Activated T-cell treated with anti-CD3 and anti-CD28 coated beads for 1 hour (primary cell): ENCODE measurements at places on chromosomes 3 and 15.

GRCh38 chr15:28873585-28874190, 12.1 kb upstream of the APBA2 start:
- DNase-seq, result no peak

DNA sequence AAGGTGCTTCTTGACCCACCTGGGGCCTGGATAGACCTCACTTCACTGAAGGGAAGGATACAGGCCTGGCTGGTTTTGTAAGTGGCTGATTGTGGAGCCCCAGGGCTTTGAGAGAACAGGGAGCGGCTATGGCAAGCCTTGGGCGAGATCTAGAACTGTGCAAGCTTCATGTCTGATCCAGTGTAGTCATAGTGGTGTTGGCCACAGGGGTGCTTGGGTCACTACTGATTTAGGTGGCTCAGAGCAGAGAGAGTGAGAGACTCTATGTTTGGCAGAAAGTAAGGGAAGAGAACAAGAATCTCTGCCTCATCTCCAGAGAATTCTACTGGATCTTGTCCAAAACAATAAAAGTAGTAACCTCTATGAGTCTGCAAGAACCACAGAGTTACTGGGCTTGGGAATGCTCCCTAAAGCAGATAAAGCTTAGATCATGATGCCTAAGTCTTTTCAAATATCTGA, 394.2 kb upstream of the EPHA3 start:
- no peak for DNase-seq

DNA sequence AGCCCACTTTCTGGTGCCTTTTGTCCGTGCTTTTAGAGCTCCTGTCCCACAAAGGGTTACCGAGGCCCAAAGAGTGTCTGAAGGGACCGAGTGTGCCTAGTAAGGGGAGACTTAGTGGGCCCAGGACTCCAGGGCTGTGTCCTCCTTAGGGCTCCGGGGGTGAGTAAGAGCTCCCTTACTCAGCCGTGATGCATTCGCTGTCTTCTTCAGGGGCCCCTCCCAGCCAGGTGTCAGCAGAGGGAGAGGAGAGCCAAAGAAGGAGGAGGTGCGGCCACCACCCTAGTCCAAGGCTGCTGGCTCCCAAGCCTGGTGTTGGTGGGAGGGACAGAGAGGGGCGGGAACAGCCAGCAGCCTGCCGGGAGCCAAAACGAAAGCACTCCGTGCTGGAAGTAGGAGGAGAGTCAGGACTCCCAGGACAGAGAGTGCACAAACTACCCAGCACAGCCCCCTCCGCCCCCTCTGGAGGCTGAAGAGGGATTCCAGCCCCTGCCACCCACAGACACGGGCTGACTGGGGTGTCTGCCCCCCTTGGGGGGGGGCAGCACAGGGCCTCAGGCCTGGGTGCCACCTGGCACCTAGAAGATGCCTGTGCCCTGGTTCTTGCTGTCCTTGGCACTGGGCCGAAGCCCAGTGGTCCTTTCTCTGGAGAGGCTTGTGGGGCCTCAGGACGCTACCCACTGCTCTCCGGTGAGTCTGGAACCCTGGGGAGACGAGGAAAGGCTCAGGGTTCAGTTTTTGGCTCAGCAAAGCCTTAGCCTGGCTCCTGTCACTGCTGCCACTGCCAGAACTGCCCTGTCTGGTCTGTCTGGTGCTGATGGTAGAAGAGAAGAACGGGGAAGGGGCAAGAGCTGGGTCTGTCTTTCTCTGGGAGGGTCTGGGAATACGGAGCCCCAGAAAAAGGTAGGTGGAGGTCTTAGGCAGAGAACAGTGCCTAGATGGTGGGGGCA, at the start of gene IL17RC:
TSS of gene IL17RC (plus strand) at position 365 of the 947 bp plus-strand sequence. CDS start at position 583, 218 bp downstream.
- DNase-seq, result no peak

DNA sequence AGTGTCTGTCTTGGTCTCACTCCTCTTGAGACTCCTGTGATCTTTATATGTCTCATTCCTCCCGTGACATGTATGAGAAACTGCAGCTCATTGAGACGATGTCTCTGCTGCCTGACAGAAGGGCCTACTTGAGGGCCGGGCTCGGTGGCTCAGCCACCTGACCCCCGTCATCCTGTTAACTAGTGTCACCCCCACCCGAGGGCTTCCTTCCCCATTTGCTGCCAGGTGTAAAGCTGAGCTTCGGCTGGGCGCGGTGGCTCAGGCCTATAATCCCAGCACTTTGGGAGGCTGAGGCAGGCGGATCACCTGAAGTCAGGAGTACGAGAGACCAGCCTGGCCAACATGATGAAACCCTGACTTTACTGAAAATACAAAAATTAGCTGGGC, 12.7 kb downstream of the SEMA4B start:
- DNase-seq, result no peak

- DNase-seq, result no peak
These were observed 201.7 kb upstream of the MLF1 start for GRCh38 chr3:158369279-158369678.

DNA sequence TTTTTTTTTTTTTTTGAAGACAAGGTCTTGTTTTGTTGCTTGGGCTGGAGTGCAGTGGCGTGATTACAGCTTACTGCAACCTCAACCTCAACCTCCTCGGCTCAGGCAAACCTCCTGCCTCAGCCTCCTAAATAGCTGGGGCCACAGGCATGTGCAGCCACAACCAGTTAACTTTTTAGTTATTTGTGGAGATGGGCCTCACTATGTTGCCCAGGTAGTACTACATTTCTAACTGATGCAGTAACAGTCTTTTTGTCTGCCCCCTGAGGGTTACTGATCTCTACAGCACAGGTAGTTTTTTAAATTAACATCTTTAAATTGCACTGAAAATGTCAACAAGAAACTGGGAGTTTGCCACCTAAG, 3.4 kb upstream of the LMLN start:
- DNase-seq, result no peak

- no peak for DNase-seq
These were observed 975.3 kb upstream of the GBE1 start for GRCh38 chr3:82736696-82737277.

- DNase-seq, result no peak
These were observed 10.2 kb downstream of the SLC27A2 start for GRCh38 chr15:50192164-50192563.

DNA sequence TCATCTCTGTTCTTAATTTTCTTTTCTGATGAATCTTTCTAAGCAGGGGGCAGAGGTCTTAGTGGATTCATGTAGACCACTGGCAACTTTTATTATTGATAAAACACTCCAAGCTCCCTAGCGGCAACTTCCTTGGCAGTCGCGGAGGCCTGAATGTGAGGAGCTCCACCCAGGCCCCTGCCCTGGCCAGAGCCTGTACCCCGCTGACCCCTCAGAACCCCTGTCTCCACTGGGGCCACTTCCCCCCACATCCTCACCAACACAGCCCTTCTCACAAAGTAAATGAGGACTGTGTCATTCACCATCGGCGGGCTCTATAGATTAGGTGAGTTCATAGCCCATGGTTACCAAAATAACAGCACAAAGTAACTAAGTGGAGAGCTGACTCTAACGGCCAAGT, 111.6 kb downstream of the TPRA1 start:
- no peak for DNase-seq

- no peak for DNase-seq
These were observed 6.7 kb upstream of the RNF13 start for GRCh38 chr3:149806171-149806778.

DNA sequence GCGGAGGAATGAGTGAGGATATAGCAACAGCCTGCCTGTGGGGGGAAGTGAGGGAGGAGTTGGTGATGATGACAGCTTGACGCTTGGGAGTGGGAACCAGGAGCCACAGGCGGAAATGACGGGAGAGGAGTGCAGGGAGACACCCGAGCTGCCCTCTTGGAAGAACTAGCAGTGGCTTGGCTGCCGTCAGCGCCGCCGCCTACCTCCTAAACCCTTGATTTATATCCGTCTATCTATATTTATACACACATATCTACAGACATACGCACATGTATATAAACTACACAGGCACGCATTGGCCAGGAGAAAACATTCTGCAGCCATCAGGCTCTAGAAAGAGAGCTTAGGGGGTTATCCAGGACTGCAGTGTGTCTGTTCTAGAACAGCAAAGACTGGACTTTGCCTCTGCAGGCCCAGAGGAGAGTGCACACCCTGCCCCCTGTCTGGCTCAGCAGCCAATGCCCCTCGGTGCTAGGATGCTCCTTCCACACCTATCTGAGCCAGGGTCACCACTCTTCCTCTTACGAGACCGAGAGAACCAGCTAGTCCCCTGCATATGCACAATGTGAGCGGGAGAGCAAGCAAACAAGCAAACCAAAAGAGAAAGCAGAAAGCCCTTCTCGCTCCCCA, 45.3 kb upstream of the MAGEF1 start:
- no peak for DNase-seq

- no peak for DNase-seq
These were observed 42.0 kb downstream of the FRMD4B start for GRCh38 chr3:69343875-69344274.

DNA sequence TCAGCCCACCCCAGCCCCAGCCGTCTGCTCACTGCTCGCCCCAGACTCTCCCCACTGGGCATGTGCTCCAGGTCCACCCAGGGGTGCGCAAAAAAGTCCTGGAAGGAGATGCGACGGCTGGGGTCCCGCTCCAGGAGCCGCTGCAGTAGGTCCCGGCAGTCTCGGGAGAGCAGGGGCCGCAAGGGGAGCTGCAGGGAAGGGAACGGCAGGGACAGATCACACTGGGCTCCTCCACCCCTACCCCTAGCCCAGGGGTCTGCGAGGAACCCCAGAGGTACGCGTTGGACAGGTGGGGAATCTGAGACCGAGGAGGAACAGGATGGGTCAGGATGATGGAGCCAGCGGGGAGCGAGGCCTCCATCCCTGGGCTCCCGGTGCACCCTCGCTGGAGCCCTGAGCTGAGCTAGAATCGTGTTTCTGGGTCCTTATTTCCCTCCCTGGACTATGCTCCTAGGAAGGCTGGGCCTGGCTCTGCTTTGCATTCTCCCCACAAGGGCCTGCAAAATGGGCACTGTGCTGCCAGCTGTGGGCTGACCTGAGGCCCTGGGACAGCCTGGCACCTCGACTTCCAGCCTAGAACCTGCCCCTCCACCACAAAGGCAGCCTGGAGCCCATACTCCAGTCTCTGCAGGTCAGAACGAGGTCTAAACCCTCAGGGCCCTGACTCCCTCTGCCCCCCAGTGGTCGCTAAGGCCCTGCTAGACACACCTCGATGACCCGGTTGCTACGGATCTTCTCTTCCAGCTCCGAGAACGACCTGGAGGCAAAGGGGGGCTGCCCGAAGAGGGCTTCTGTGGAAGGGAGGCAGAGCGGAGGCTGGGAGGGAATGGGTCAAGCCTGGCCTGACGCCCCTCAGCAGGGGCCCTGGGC, 3.2 kb downstream of the ULK3 start:
- DNase-seq, result no peak

DNA sequence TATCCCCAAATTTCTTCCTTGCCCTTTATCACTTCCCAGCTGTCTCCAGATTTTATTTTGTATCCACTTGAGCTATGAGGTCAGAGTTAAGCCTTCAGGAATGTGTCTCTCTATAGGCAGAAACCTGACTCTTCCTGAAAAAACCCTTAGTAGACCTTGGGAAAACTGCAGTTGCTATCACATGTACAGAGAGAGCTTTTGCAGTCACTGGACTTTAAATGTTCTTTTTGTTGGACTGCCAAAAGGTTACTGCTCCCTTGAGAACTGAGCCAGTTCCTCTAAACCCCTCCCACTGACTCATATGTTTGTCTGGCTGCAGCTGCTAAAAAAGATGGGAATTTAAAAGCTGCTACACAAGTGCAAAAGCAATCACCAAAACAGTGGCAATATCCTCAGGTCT, 169.1 kb upstream of the CCDC54 start:
- DNase-seq, result no peak

GRCh38 chr3:10389995-10390394, 69.1 kb upstream of the SEC13 start:
- no peak for DNase-seq

- DNase-seq, result no peak
These were observed 207.0 kb downstream of the SUCLG2 start for GRCh38 chr3:67447393-67447792.

DNA sequence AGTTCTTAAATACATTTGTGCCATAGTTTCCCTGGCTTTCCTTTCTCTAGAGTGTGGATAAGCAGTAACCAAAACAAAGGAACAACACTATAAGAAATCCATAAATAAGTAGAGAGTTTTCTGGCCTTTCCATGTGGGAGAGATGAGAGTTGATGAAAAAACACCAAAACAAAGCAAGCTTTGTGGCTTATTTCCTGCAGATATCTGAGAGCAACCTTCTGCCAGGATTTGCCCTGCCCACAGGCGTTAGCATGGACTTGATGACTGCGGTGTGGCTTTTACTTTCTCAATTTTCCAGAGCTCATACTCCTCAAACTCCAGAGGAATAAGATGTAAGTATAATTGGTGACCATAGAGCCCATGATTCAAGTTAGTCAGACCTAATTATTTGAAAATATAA, 194.9 kb downstream of the RAP2B start:
- no peak for DNase-seq

- no peak for DNase-seq
These were observed 7.2 kb downstream of the OSBPL10 start for GRCh38 chr3:31973837-31974236.

GRCh38 chr3:53155760-53156159, 5.2 kb upstream of the PRKCD start:
- DNase-seq, result no peak

- no peak for DNase-seq
These were observed 157.0 kb downstream of the CHST2 start for GRCh38 chr3:143276592-143276991.

DNA sequence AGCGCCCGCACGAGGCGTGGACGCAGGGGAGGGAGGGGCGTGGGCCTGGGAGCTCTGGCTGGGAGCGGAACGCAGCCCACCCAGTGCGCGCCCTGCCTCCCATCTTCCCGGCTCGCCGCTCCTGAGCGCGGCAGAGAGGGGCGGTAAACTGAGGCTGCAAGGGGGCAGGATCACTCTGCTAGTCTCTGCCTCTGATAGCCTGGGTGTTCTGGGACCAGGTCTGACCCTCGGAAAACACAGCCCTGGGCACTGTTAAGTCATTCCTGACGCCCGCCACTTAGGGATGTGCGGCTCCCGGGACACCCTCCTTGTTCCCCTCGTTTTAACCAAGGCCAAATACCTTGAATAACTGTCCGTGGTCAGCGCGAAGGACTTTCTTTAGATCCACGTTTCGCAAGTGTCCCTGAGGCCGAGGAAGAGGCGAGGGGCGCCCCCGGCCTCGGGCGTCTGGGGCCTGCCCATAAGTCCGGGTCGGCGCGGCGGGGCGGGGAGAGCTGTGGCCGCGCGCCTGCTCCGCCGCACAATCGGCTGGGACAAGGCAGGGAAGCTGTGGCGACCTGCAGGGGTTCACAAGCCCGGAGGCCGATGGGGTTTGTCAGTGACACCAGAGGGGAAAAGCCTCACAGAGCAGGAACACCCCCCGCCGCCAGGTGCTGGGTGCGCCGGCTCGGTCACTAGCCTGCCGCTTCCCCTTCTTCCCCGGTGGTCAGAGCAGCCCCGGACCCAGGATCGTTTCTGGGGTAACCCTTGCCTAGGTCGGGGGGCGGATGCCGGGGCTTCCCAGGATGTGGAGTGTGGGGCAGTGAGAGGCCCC, 1.5 kb downstream of the ITPKA start:
- DNase-seq, result no peak

GRCh38 chr3:182597621-182598041, 195.7 kb upstream of the ATP11B start:
- DNase-seq, result no peak
